ENCODE measurements at places on chromosomes 13 and 19.
A peak's percentile ranks its signal among the peaks of the same experiment; 100 is the strongest.

DNA sequence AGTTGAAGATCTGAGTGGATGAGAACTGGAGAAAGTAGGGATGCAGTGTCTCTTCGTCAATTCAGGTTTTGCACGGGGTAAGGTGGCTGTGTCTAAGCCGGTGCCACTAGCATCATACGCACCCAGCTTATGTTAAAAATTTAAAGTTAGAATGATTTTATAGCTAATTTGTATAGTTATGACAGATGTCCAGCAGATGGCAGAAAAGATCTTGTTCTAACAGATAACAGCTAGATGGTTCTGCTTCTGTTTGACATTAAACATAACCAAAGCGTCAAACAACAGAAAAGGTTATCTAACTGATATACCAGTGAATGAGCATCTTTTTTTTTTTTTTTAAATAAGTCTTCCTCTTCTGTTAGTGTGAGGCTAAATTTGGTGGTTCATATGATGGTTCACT is 18.8 kb upstream of the EDDM13 start:
- DNase-seq: no peak

- no peak for DNase-seq
Measured at GRCh38 chr19:38369584-38369983, 4.8 kb upstream of the PSMD8 start.

DNA sequence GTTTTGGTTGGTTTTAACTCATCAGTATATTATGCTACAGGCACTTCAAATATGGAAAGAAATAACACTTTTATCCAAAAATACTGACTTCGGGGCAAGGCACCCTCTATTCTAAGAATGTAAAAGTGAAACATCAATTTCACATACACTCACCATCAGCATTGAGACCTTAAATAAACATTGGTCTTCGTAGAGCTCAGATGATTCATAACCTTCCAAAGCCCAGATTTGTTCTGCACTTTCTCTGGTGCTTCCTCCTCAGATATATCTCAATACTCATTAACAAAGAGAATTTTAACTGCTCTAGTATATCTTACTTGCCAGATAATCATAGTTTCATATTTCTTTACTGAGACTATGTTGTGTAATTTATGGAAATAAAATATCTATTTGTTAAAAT is 794.3 kb downstream of the LIG4 start:
- no peak for DNase-seq

- DNase-seq: no peak
Measured at GRCh38 chr13:106835477-106835876, 267.5 kb upstream of the ARGLU1 start.

DNA sequence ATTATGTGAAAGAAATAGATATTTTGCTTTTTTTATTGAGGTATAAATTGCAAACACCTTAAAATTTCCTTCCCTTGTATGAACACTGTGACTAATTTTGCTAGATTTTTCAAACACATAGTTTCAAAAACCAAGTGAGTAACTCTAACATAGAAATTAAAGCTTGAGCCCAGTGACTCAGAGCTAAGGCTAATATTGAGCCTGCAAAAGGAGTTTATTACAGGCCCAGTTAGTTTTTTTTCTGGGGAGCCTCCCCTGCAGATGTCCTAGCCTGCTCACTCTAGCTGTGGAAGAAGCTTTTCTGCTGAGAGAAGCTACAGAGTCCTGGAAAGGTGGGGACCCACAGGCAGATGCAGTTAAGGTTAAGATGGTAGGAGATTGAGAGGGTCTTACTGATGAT is 3.4 kb downstream of the ZNF430 start:
- DNase-seq: no peak

GRCh38 chr13:97344265-97345175 is 89.4 kb upstream of the RAP2A start:
- DNase-seq: peak; percentile 37

DNA sequence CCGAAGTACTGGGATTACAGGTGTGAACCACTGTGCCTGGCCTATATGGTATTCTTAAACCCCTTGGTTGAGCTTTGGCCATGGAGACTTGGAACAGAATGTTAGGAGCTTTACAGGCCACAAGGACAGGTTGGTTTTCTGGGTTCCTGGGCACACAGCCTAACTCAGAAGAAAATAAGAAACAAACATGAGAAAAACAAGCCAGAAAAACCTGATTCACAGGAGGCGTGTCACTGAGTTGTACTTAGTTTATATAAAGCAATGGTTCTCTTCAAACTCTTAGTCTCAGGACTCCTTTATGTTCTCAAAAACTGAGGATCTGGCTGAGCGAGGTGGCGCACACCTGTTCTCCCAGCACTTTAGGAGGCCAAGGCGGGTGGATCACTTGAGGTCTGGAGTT is 125.1 kb upstream of the SPATA13 start:
- no peak for DNase-seq

- peak; percentile 45 for DNase-seq
Measured at GRCh38 chr19:6100284-6100915, 9.9 kb downstream of the RFX2 start.

DNA sequence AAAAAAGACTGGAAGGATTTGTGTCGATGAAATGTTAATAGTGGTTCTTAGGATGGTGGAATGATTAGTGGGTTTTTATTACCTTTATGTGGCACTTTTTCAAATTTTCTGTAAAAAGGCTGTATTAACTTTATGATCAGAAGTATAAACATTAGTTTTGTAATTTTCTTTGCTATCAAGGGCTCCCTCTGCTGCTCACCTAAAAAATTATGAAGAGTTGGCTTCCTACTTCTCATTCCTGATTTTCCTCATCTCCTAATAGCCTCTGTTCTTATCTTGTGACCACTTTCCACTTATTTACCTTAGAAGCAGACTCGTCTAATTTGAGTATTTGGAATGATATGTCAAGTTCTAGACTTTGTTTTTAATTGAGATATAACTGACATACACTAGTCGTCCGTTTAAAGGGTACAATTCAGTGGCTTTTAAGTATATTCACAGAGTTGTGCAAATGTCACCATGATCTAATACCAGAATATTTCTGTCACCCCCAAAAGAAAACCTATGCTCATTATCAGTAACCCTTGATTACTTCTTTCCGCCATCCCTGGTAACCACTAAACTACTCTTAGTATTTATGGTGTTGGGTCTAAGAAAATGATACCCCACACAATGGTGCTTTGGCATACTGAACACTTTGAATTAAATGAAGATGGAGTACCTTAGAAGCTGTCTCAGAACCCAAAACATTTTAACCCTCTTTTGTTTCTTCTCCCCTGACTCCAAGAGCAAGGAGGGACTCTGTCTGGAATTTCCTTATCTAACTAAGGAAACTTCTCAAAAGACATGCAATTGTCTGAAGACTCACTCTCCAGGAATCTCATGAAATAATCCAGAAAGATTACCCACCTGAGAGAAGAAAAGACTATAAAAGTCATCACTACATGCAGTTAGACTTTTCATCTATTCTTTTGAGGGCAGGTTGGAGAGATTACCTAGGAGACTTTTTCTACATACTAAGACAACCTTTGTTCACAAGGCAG is 311.3 kb downstream of the DLEU7 start:
- no peak for DNase-seq

GRCh38 chr13:43114504-43114903 is 91.1 kb downstream of the DNAJC15 start:
- no peak for DNase-seq

DNA sequence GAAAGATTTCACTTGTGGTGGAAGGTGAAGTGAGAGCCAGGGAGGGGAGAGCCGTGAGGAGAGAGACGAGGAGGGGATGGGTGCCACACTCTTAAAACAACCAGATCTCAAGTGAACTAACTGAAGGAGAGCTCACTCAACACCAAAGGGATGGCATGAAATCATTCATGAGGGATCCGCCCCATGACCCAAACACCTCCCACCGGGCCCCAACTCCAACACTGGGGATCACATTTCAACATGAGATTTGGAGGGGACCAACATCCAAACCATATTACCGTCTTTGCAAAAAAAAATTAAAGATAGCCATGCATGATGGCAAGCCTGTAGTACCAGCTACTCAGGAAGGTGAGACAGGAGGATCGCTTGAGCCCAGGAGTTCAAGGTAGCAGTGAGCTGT is 34.9 kb upstream of the POP4 start:
- DNase-seq: no peak

GRCh38 chr19:18541992-18542940 is 1.1 kb downstream of the FKBP8 start:
- peak; percentile 18 for DNase-seq

DNA sequence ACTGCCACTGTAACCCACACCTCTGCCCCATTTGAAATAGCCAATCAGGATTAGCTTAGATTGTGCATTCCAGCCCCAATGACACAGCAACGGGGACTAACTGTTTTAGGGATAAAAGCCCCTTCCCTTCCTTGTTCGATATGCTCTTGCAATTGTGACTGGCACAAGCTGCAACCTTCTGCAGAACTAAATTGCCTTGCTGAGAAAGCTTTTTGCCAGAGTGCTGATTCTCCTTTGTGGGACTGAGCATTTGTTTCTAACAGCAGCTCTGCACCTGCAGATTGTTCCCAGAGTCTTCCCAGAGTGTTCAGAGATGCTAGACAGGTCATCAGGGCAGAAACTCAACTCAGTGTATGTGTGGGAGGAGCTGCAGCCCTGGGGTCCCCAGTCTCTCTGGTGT is 115.8 kb downstream of the ZNF675 start:
- DNase-seq: no peak

- no peak for DNase-seq
Measured at GRCh38 chr13:42485272-42485671, 88.7 kb upstream of the TNFSF11 start.

DNA sequence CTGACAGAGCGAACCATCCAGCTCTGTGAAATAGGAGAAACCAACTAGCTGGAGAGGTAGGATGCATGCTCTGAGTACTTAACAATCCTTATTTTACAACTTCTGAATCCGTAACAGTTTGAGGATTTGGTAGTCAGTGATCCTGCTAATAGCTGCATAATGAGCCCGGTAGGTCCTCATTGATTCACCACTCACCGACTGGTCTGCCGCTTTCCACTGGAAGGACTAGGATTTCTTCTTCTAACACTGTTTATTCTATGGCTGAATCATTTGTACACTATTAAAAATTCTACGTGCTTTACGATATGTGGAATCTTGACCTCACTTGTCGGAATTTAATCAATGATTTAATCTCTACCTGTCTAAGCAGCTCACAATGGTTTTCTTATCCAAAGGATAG is 33.9 kb downstream of the SPATA13 start:
- no peak for DNase-seq

GRCh38 chr19:10975374-10976130 is 14.7 kb downstream of the SMARCA4 start:
- DNase-seq: no peak

GRCh38 chr13:29471551-29471950 is 123.9 kb downstream of the SLC7A1 start:
- no peak for DNase-seq

DNA sequence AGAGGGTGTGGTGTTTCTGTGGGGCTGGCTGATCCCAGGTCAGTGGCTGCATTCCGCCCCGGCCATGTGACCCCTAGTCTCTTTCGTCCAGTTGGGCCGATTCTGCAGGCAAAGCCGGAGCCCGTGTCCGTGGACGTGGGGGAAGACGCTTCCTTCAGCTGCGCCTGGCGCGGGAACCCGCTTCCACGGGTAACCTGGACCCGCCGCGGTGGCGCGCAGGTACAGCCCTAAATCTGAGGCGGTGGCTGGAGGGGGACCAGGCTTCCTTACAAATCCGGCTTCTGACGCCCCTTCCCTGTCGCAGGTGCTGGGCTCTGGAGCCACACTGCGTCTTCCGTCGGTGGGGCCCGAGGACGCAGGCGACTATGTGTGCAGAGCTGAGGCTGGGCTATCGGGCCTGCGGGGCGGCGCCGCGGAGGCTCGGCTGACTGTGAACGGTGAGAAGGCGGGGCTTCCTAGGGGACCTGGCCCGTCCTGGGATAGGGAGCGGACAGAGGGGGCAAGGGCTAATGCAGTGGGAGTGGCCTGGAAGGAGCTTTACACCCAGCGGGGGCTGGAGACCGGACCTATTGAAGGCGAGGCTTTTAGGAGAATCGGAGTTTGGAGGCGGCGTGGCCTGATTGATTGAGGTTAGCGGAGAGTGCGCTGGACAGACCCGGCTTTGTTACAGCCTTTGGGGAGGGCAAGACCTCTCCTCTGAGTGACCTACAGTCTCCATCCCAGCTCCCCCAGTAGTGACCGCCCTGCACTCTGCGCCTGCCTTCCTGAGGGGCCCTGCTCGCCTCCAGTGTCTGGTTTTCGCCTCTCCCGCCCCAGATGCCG is 4.3 kb downstream of the KIRREL2 start:
- DNase-seq: no peak

DNA sequence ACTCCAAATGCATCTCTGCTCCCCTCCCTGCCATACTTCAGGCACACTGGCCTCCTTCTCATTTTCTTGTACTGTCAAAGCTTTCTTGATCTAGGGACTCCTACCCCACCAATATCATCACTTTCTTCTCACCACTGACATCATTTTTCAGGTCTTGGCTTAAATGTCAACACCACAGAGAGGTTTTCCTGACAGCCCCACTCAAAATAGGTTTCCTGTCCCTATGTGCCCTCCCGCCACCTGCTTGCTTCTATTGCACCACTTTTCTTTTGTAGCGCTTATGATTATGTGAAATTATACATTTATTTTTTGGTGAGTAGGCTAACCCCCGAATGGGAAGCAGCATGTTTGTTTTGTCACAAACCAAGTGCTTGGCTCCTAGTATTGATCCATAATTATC is 164.6 kb downstream of the NDFIP2 start:
- no peak for DNase-seq

- DNase-seq: no peak
Measured at GRCh38 chr13:66657165-66657881, 572.8 kb downstream of the PCDH9 start.

DNA sequence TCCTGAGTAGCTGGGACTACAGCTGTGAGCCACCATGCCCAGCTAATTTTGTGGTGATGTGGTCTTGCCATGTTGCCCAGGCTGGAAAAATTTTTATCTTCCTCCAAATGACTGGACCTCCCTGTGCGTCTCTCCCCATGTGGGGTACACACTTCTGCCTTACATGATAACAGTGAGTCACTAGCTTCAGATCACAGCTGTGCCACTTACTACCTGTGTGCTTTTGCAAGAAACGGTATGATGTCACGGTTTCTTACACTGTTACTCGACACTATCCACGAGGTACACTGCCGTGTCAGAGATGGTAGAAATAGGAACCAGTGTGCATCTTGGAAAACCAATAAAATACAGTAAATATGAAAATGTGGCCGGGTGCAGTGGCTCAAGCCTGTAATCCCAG is 17.5 kb upstream of the ZNF414 start:
- DNase-seq: no peak

GRCh38 chr13:113962975-113963374 is 10.9 kb downstream of the C13orf46 start:
- DNase-seq: no peak

GRCh38 chr13:112986946-112987681 is 18.1 kb downstream of the MCF2L start:
- no peak for DNase-seq

- no peak for DNase-seq
Measured at GRCh38 chr13:87884884-87885283, 213.7 kb downstream of the SLITRK5 start.

GRCh38 chr13:61142506-61142905 is 273.1 kb downstream of the PCDH20 start:
- DNase-seq: no peak

- DNase-seq: no peak
Measured at GRCh38 chr13:91232716-91233115, 114.8 kb upstream of the MIR17HG start.

Data from CD4-positive, alpha-beta T cell treated with Interleukin-4 for 1 hour (primary cell).